ENCODE measurements at places on chromosomes 11 and 22.

DNA sequence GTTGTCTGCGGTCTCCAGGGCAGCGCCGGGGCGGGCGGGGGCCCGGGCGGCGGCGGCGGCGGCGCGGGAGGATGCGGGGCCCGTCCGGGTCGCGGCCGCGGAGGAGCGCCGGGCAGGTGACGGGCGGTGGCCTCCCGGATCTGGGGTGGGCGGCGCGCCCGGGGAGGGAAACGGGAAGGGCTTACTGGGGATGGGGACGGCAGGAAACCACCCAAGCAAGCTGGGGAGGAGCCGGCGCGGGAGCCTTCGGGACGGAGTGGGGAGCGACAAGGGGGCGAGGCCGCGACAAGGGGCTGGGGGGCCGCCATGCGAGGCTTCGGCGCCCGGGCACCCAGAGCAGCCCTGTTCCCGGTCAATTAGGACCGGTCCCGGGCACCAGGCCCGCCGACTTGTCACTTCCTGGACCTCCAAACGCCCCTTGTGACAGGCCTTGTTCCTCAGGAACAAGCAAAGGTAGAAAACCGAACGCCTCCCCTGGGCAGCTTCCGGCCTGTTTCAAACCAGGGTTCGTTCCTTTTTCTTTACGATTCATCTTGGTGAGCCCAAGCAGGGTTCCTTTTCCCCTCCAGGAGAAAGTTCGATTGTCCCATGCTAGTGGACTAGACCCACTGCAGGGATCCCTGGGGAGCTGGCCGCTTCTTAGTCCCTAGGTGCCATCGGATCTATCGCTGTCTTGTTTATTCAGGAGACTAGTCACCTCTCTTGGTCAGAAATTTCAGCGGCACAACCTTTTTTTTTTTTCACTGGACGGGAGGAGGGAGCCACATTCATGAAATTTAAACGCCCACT lies 492 bp downstream of the JHY start:
- DNase-seq = no peak

GRCh38 chr22:46879083-46879482 lies 116.6 kb downstream of the TBC1D22A start:
- no peak for DNase-seq

DNA sequence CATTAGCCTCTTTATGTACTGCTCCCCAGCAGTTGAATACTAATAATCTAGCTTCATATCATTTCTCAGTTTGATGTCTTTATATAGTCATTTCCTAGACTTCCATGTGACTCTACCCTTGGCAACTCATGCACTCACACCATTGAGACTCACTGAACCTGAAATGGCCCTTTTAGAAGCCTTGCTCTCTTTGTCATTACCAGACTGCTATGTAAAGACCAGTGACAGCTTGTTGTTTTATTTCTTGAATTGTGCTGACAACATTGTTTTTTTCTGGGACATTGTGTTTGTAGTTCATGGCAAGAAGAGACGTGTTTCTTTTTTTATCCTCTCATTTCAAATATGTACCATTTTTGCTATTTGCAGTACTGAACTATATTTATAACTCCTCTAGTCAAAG lies 256.5 kb downstream of the CNTN5 start:
- DNase-seq = no peak

DNA sequence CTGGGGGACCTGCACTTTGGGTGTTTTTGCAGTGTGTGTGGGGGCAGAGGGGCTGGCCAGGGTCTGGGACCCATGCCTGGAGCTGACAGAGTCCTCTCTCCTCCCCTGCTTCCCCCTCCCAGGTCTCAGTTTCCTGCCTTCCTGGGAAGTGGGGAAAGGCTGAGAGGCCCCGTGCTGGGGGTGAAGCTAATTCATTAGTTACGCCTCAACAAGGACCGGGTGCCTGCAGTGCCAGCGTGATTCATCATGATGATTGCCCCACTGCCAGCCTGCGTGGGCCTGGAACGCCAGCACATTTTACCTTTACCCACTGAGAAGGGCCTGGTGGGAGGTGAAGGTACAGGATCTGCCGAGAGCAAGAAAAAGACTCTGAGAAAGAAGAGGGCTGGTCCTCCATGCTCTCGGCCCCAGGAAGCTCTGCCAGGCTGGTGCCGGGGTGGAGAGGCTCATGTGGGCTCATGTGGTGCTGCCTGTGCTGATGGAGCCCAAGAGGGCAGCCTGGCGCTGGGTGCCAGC lies 2.9 kb upstream of the LRRC10B start:
- DNase-seq = no peak

- no peak for DNase-seq
These were observed 893 bp downstream of the SLC36A4 start for GRCh38 chr11:93196816-93197379.

GRCh38 chr11:17722000-17722643 lies 2.8 kb downstream of the MYOD1 start:
- DNase-seq = no peak

DNA sequence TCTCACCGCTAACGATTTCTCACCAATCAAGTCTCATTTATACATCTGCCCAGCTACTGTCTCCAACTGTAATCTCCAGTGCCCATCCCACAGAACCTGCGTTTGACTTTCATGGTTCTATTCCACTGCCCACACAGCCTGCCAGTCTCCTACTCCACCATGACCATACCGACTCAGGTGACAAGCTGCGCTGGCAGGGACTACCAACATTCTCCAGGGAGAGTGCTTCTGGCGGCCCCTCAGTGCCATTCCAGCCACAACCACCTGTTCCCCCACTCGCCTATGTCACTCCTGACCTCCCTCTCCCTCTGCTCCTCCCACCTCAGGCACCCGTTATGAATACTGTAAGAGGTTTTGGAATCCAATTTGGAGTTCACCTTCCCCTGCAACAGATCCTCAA lies 108.5 kb upstream of the BID start:
- no peak for DNase-seq
